ENCODE measurements at places on chromosomes 5 and 9. TPM values are rescaled to one million over a fixed set of nuclear protein-coding genes. Genes with fewer than 3 reads are reported as not detected.

ARID3C gene
- polyA plus RNA-seq, result not detected

DNA sequence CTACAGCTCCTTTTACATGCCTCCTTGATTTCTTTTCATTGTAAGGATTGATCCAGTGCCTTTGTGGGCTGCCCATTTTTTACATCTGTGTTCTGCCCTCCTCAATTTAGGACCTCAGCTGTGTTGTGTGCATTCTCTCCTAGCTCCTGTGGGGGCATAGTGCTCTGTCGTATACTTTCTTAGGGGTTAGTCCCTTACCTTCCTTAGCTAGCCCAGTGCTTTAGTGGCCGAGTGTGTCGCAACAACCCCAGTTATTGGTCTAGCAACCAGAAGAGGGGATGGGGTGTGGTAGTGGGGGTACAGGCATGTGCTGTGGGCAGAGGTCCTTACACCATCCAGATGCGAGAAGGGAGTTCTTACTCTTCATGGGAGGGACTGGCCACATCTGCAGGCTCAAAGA lies 12.1 kb downstream of the MTRR start:
- no peak for DNase-seq

DNA sequence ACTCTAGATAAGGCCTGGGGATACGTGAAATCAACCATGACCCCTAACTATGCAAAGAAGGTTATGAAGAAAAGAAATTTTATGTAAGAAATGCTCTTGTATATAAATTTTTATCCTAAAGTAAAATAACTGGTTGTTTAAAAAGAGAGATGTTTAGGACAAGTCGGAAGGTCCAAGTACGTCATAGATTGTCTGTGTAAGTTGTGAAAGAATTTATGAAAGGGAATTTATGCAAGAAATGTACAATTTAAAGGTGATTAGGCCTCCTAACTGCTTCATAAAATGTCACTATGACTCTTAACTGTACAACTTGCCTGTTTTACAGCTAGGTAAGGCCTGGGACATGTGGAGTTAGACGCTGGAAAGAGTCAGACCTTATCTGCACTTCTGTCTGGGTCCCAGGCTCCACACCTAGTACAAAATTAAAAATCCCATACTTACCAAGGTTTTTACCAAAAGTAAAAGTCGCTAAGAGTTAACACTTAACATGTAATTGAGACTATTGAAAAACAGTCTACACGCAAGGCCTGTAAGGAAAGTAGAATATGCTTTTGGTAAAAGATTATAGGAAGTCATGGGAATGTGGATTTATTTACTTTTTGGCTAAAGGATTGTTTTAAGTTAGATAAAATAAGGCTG lies 77.4 kb downstream of the KIAA0825 start:
- no peak for DNase-seq

AGGF1 gene
- polyA plus RNA-seq, result 29.4 TPM

GRCh38 chr5:8685704-8686103 lies 816.8 kb downstream of the MTRR start:
- DNase-seq, result no peak

- no peak for DNase-seq
Measured at GRCh38 chr5:448061-448765, 5.2 kb downstream of the EXOC3 start.

DNA sequence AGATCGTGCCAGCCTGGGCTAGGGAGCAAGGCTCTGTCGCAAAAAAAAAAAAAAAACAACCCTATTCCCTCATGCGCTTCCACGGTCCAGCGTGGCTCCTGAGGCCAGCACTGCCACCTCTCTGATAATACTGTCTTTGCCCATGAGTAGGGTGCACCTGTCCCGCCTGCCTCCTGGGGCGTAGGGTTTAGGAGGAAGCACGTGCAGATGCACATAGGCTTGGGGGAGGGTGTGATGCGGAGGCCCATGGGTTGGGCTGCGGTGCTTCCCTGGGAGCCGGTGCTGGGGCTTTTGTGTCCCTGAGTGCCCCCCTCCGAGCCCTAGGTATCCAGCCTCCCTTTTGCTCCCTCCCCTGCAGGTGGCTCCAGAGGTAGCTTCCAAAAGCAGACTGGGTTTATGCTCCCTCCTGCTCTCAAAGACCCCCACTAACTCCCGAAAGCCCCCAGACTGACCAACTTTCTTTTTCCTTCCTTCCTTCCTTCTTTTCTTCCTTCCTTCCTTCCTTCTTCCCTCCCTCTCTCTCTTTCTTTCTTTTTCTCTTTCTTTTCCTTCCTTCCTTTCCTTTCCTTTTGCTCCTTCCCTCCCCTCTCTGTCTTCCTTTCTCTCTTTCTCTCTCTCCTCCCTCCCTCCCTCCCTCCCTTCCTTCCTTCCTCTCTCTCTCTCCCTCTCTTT lies 12.8 kb downstream of the FGFR4 start:
- DNase-seq, result no peak

Measured in GM23248 (cell line).